ENCODE measurements at places on chromosomes 5 and 9.

- DNase-seq, result no peak
Measured at GRCh38 chr9:13719446-13719845, 440.0 kb upstream of the MPDZ start.

DNA sequence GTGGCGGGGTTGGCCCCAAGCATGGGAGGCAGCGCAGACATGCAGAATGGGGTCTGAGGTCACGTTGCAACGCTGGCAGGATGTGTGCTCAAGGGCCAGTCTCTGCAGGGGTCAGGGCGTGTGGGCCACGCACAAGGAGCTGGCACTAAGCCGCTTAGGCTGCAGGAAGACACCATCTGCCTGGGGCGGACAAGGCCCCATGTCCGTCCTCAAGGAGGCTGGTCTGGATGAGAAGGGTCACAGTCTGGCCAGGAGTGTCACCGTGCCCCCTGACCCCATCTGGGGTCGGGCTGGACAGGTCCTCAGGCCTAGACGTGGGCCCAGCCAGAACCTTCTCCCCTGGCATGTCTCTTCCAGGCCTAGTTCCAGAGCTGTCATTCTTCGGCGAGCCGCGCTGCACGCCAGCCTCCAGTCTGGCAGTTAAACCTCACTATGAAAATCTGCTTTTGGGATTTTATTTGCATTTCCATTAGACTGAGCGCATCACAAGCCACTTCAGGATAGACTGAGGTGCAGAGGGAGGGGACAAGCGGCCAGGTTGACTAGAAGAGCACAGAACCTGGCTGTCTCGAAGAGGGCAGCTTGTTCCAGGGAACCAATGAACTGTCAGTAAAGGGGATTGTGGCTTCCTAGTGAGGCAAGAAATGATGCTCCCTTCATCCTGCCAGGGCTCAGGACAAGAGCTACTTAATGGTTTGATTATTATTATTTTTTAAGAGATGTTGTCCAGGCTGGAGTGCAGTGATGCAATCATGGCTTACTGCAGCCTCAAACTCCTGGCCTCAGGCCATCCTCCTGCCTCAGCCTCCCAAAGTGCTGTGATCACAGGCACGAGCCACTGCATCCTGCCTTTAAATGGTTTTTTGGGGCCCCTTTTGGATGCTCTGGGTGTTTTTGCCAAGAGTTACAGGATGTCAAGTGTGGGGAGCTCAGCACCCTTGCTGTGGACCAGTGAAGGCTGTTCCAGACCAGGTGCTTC lies 4.3 kb downstream of the BRD3OS start:
- no peak for DNase-seq

DNA sequence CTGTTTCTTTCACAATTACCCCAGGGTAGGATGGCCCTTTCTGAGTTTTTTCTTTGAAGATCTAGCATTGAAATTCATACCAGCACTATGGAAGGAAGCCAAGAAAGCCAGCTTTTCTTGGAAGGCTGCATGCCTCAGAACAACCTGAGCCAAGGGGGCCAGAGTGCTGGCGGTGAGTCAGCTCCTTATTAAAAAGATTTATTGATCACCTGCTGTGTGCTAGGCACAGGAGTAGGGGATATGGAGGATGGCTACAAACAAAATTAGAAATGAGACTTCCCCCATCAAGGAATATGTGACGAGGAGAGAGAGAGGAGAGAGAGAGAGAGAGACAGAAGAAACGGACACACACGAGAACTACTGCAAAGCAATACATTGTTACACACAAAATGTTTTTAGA lies 184.6 kb upstream of the PUM3 start:
- DNase-seq, result no peak

DNA sequence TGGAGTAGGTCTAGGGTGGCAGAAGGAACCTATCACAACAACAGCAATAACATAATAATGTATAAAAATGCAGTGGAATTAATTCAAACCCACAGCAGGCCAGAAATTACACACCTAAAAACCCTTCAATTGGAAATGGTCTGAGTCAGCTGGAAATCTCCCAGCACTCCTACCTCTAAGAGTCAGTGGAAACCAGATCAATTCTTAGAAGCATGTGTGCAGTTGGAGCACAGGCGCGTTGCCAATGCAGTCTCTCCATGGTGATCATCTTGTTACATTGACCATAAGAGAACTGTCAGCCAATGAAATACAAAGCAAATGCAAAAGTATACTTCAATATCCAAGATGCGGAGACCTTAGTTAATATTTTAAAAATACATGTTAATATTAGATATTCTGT lies 15.1 kb upstream of the CSNK1G3 start:
- no peak for DNase-seq

DNA sequence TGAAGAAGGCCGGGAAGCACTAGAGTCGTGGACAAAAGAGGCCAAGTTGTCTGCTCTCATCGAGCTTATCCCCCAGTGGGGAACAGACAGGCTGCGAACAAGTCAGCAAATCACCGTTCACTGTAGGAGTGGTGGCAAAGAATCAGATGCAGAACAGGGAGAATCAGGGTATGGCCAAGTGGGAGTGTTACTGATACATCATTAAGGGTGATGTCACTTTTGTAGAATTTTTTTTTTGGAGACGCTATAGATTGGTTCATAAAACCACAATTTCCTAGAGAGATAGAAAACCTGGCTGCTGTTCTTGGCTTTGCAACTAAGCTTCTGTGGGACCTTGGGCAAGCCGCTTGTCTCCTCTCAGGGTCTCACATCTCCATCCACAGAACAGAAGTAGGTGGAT lies 21.3 kb downstream of the SPRY4 start:
- DNase-seq, result no peak

GRCh38 chr5:65197531-65198455 lies 283.9 kb downstream of the ADAMTS6 start:
- no peak for DNase-seq

DNA sequence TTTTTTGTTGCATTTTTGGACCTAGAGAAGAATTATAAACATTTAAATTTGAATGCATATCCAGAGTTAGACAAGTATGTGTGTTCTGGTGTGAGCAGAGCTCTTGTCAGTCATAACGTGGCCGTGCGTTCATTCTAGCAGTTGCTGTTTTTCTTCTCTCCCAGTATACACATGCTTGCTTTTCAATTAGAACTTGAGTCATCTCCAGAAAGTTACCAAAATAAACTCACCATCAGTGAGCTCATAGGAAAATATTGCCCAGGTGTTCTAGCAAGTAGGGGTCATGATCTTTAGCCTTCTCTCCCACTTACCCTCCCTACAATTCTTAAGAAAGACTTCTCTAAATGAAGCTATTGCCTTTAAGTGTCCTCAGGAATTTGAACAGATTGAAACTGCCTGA lies 247.5 kb upstream of the TUT7 start:
- no peak for DNase-seq

DNA sequence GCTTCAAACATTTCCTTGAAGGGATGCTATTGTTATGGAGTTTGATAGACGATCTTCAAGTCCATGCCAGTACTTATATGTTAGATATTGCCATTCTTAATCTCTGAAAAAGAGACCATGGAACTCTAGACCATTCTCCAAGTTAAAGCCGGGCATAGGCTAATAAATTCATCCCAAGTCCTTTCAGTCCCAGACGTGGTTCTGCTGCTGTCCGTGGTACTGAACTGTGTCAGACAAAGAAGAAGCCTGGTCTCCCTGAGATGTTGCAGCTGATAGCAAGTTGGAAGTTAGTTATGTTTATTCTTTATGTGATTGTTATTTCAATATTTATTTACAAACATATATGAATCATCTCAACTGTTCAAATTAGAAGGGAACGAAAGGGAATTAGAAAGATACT lies 158.7 kb downstream of the NMUR2 start:
- DNase-seq, result no peak

GRCh38 chr5:123209502-123210027 lies 120.5 kb downstream of the PRDM6 start:
- DNase-seq, result no peak

GRCh38 chr5:86929123-86929766 lies 311.5 kb downstream of the COX7C start:
- DNase-seq, result no peak

DNA sequence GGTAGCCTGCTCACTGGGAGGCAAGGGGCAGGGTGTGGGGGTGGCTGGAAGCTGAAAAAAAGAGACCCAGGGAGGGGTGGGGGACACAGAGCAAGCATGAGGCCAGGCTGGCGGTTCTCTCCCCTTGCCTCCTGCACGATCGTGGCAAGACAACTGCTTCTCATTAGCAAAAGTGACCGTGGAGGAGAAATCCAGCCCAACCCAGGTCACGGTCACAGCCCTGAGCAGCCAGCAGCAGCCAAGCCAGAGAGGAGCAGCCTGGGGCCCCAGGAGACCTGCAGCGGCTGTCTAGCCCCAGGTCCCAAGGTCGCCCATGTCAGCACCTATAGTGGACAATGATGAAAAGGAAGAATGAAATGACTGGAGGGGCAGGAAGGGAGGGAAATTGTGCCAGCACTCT lies 89.1 kb downstream of the NRG2 start:
- DNase-seq, result no peak

DNA sequence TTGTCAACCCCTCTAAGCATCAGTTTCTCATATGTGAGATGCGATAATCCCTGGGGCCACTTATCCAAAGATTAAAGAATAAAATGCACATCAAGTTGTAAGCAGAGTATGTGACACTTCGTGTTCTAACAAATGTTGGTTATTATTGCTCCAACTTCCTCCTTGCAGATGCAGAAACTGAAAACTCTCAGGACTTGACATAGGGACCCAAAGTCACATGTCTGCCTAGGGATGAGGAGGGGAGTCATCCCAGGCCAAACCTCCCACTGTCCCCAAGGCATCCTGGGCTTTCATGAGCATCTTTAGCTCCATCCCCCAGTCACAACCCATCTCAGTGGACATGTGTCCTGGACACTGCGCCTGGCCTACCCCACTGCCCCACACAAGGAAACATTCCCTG lies 27.5 kb upstream of the SYK start:
- no peak for DNase-seq

GRCh38 chr5:154723740-154724505 lies 31.3 kb upstream of the LARP1 start:
- DNase-seq, result no peak

DNA sequence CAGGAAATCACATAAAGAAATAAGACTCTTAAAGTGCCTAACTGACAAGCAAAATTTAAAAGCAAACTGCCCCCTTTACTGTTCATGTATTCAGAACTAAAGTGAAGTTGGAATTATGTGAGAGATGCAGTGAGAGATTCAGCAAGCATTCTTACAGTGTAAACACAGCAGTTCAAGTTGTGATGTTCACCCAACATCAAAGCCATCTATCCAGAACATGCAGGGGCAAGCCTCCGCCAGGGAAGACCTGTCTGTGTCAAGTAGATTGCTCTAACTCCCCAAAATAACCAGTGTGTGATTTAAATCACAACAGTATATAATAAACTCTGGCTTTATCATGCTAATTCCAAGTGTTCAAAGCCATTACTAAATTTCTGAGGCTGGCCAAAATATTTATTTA lies 233.3 kb downstream of the BNC2 start:
- no peak for DNase-seq

DNA sequence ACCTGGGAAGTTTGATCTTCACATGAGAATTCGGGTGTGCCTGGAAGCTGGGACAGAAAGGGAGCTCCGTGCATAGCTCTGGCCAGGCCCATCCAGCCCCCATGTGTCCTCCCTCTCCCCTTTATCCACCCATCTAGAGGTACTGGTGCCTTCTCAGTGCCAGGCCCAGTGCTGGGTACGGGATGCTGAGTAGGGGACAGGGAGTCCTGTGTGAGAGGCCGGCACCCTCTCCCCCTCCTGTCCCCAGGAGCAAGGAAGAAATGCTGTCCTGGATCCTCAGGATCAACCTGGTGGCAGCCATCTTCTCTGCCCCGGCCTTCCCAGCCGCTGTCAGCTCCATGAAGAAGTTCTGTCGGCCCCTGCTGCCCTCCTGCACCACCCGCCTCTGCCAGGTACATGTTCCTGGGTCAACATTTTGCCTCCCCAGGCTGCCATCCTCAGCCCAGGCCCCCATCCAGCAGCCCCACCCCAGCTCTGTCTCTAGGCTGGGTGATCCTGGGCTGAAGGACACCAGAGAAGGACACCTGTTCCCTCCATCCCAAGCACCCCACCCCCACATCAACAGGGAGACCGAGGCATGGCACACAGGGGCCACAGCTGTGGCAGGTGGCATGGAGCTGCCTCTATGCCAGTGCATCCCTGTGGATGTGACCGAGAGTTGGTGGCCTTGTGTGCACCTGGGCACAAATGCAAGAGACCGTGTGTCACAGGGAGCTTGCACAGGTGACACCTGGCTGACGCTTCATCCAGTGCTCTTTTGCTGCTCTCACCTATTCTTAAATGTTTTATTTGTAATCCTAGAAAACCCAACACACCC lies 43.0 kb downstream of the PSD2 start:
- DNase-seq, result no peak

GRCh38 chr9:97895695-97896332 lies 26.5 kb downstream of the TRMO start:
- no peak for DNase-seq

GRCh38 chr5:8062521-8062920 lies 193.6 kb downstream of the MTRR start:
- DNase-seq, result no peak

GRCh38 chr9:98870782-98871557 lies 63.5 kb downstream of the GALNT12 start:
- DNase-seq, result no peak

GRCh38 chr5:107917983-107918382 lies 247.2 kb upstream of the EFNA5 start:
- DNase-seq, result no peak

DNA sequence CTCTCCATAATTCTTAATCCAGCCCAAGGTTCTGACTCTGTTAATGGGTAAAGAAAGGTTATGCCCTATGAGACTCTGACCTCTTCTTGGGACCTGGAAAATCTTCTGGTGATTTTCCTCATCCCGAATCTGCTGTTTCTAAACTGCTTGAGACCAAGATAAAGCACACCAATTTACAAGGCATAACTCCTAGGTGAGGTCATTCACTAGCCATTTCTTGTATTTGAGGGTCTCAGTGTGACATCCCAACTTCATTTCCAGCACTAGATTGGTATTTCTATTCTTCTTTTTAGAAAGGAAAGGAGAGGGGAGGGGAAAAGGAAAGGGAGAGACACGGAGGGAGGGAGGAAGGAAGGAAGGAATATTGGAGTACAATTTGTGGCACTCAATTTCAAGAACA lies 51.6 kb downstream of the SLC1A1 start:
- no peak for DNase-seq

DNA sequence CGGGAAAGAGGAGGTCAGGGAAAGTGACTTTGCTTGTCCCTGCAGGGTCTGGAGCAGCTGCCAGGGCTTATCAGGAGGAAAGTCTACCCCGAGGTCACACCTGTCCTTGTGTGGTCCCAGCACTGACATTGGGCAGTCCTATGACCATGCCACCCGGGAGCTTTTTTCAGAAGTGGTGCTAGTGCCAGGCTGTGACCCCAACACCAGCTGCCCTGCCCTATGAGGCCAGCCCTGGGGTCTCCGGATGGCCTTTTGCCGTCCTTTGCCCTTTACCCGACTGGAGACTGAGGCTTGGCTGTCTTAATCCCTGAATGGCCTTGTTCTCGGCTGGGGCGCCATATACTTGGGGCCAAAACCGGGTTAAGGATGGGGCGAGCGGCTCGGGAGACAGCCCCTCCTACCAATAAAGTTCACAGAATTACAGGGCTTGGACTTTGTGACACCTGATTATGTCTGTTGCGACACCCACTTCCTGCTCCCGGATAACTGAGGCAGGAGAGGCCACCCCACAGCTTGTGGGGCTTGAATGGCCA lies 22.2 kb upstream of the SLC9A3 start:
- DNase-seq, result no peak
